ENCODE measurements at places on chromosomes 4 and X.

DNA sequence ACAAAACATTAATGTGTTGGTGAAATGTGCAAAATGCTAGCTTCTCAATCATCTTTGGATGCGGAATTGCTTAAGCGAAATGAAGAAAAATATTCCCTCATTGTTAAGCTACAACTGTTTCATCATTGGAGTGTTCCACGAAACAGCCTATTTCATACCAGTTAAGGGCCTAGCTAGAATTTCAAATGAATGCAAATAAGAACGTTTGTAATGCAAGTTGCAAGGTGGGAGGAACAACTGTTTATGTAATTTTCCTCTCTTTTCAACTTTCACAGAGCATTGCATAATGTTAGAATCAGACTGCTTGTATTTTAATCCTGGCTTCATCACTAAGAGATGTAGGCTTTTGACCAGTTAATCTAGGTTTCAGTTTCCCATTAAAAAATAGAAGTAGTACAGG is 480.1 kb downstream of the IL1RAPL1 start:
- DNase-seq, result no peak

DNA sequence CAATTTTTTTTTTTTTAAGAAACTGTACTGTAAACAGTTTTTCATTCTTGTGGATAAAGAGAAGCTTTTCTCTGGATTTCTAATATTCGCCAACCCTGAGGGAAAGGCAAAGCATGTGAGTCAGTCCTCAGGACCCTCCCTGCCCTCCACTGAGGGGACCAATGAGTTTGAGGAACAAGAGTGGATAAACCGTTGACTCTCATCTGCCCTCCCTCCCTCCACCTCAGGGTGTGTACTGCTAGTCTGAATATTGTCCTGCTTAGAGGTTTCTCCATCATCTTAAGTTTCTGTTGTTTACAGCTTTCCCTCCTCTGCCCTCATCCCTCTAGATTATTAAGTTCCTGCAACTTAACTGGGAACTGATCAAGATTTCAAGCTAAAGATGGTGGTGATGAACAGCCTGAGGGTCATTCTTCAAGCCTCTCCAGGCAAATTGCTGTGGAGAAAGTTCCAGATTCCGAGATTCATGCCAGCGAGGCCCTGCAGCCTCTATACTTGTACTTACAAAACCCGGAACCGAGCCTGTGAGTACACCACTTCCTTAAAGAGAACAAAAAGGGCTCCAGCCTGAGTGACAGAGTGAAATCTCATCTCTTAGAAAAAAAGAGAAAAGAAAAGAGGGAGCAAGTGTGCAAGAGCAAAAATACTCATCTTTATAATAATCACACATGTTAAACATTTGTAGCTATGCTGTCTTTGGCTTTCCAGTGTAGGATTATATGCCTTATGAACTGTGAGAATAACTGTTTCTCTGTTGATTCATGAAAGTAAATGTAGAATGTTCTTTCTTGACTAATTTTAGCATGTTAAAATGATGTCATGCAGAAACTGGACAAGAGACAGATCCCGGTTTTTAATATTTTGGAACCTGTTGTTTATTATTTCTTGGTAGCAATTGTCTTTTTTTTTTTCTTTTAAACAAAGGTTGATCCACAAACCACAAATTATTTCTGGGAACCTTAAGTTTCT is 11.9 kb downstream of the CA5B start:
- DNase-seq, result no peak

GRCh38 chr4:15186149-15186548 is 183.9 kb downstream of the CPEB2 start:
- DNase-seq, result no peak

DNA sequence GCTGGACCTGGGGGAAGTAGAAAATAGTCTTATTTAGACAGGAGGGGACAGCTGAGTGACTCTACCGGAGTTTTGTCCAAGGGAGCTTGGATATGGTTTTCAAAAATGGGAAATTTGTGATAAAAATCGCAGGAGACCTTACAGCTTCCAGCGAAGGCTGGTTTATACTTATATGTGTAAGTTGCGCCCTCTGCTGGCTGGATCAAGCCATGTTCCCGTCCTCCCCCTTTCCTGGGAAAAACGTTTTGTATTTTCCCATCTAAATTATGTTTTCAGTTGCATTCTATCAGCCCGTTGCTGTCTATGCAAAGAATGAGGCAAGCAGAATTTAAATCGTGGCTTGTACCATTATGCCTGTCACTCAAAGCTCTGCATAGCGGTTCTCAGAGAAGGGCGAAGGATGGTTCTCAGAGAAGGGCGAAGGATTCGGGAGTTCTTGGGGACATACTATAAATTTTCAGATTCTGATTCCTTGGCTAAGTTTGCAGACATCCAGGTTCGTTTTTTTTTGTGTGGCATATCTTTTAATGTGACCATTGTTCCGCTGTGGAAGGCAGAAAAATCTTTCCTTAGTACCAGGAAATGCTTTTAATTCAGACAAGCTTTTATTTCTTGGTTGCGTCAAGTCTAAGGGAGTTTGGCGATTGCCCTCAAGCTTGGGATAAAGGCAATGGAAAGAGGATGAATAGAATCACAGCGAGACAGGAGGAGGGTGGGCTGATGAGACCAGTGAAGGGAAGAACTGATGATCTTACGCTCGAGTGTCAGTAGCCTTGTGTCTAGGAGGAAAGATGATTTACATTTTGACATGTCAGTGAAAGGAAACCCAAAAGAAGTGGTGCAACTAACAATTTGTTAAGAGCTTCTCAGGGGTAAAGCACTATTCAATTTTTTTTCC is 128.5 kb upstream of the ARX start:
- DNase-seq, result peak; percentile 75

GRCh38 chr4:78100060-78100459 is 42.9 kb downstream of the FRAS1 start:
- DNase-seq, result no peak

DNA sequence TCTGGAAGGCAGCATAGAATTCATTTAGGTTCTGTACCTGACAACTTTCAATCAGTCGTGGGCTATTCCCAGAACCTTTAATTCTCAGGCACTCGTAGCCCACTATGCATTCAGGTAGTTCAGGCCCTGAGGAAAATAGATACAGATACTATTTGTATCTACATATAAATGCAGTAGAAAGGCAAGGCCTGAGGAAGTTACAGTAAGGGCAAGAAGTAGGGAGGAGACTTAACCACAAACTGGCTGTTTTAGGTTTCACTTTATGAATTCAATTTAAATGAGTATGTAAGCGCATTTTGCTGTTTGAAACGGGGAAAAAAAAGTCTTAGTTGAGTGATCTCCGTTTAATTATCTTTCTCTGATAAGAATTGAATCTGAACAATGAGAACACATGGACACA is 529.4 kb upstream of the ATOH1 start:
- DNase-seq, result no peak

GRCh38 chr4:74424111-74424510 is 20.8 kb upstream of the AREG start:
- no peak for DNase-seq

GRCh38 chr4:73740353-73740778 is at the start of gene CXCL8:
TSS of gene CXCL8 (plus strand) at chr4:73740569. CDS start at chr4:73740659, 90 bp downstream.
- DNase-seq, result peak; percentile 65

- no peak for DNase-seq
These were observed 45.1 kb downstream of the IGFBP7 start for GRCh38 chr4:57064811-57065711.

DNA sequence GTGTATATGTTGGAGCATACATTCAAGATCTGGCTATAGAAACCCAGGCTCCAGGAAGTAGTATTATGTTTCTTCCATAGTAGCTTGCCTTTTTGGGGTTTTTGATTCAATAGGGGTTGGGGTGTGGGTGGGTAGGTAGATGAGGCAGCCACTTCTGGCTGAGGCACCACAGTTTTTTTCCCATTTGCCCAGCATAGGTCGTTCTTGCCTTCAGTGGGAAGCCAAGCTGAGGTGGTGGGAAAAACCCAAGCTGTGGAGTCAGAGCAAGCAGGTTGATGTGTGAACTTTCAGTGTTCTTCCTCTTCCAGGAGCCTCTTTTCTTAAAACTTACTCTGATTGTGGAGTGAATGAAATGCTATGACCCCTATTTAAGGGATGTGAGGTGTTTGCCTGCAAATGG is 67.0 kb upstream of the RPS6KA3 start:
- DNase-seq, result no peak

- DNase-seq, result no peak
These were observed 754 bp upstream of the KLF3 start for GRCh38 chr4:38663090-38663800.

- no peak for DNase-seq
These were observed 256.0 kb downstream of the DHX15 start for GRCh38 chr4:24328310-24328709.

DNA sequence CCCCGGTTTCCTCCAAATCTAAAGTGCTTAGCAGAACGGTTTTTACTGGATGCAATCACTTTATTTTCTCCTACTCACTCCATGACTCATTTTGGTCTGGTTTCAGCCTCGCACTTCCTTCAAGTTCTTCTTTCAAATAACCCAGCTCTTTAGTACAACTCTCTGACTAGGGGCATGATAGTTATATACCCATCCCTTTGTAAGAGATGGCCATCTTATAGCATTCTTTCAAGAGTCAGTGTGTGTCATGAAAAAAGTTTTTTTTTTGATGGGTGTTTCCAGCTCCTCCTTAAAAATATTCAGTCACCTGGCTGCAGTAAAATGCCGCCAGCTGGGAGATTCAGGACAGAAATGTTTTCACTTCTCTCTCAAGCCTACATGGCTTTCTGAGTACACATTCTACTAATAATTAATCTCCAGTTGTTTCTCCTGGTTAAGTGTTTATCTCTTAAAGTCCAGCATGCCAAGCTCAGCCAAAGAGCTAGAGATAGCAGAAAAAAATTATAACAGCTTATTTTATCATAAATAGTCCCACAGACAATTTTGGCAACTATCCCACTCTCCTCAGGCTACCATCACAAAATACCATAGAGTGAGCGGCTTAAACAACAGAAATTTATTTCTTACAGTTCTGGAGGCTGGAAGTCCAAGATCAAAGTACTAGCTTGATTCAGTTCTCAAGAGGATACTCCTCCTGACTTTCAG is 139.3 kb downstream of the GASK1B start:
- DNase-seq, result no peak

- no peak for DNase-seq
These were observed 420.8 kb downstream of the DTHD1 start for GRCh38 chr4:36702245-36702644.

GRCh38 chrX:17682259-17682658 is 55.0 kb upstream of the SCML1 start:
- no peak for DNase-seq

DNA sequence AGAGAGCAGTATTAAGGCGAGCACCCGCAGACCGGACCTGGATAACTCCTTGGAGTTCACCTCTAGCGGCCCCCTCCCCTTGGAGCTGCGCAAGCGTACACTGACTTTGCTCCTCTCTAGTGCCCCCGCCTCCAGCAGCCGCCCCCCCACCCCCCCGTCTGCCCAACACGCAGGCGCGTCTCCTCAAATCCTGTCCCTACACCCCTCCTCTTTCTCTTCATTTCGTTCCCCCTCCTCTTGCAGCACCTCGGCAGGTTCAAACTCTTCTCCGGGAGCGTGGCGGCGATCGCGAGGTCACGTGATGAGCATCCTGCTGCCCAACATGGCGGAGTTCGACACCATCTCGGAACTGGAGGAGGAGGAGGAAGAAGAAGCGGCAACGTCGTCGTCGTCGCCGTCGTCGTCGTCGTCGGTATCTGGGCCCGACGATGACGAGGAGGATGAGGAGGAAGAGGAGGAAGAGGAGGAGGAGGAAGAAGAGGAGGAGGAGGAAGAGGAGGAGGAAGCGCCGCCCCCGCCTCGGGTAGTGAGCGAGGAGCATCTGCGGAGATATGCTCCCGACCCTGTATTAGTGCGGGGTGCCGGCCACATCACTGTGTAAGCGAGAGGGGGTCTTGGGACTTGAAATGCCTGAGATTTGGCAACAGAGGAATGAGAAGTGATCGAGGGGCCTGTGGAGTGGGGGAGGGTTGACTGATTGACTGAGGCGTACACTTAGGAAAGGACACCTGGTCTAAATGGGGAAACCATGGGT is at the start of gene CHIC1:
CHIC1 (plus strand) TSS at position 214 of the 754 bp plus-strand sequence; CDS start at position 302, 88 bp downstream.
- DNase-seq, result peak; percentile 20

DNA sequence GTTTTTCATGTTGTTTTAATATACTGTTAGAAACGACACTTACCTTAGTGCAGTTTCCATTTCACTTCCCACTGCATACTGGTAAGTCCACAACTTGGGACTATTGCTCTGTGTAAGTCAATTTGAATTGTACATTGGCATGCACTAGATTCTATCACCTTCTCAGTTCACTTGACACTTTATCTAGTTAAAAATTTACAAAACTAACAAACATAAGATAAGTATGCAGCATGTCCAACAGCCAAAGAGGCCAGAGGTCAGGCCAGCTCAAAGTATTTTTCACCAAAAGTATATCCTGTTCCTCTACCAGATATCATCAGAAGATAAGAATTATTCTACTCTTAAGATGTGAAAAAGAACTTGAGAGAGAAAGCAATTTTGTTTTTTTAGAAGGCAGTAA is 75.9 kb downstream of the QRFPR start:
- DNase-seq, result no peak

GRCh38 chr4:185566425-185566824 is 31.1 kb upstream of the PDLIM3 start:
- DNase-seq, result no peak

- no peak for DNase-seq
These were observed 121.7 kb downstream of the AFAP1 start for GRCh38 chr4:7817877-7818398.

GRCh38 chrX:136464589-136464988 is 23.2 kb upstream of the BRS3 start:
- no peak for DNase-seq

DNA sequence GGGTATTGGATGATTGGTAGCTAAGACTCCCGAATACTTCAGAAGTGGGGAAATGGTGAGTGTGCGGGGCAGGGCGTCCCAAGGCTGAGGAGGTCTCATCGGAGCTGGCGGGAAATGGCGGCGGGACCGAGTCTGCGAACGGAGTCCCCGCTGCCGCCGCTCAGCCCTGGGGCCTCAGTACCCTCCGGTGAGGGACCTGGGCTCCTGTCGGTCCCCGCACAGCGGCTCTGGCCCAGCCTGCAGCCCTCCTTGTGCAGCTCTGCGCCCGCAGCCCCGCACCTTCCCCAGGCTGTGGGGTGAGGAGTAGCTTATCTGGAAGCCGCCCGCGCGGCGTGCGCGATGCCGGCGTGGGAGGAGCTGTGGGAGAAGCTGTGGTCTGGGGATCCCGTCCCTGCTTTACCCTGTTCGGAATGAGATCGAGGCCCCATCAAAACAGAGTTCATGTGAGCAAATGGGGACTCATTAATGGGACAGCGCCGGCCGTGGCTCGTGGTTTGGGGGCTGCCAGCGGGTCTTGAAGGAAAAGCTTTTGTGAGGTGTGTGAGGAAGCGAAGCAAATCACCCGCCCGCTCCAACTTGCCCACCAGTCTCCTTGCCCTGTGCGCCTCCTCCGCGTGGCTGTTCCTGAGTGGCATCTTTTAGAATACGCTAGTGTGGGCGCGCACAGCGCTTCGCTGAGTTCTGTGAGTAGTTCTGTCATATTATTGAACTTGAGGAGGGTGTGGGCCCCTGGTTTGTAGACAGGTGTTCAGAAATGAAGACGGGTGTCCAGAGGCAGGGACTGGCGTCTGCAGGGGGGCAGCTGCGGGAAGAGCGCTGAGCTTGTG is 531 bp downstream of the ZNF141 start:
- DNase-seq, result no peak

DNA sequence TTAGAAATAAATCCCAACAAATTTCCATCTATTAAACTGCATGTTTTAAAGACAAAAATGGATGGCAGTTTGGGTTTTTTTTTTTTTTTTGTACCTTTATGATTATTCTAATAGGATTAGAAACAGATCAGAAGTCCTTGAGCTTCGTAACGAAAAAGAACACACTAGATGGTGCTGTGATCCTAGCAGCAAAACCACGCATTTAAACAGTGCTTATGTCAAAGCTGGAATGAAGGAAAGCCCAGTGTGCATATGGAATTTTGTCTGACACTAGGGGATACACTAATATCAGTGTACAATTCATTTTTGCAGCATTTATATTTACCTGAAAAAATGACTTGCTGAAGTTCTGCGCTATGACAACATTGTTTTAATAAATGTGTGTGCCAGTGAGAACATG is 229.1 kb downstream of the VEGFC start:
- DNase-seq, result no peak

All from SK-N-MC (cell line).